ENCODE measurements at places on chromosomes 1 and 21. TPM values are rescaled to one million over a fixed set of nuclear protein-coding genes. Genes with fewer than 3 reads are reported as not detected.

- peaks cover 11% of the 10 kb centered on the region for H3K27me3 ChIP-seq
- H3K4me1 ChIP-seq, result peaks cover 15% of the 10 kb centered on the region
- H3K4me3 ChIP-seq, result peak overlapping the region; percentile 57
- H3K27ac ChIP-seq, result peak overlapping the region; percentile 89
- DNase-seq, result no peak
Measured at GRCh38 chr1:1000357-1001056, 610 bp upstream of the HES4 start.

GRCh38 chr1:14625996-14626395 is 27.5 kb downstream of the KAZN start:
- no peak overlapping the region for H3K27ac ChIP-seq
- no peaks in the 10 kb centered on the region for H3K27me3 ChIP-seq
- no peak for DNase-seq
- no peaks in the 10 kb centered on the region for H3K36me3 ChIP-seq

GRCh38 chr1:216614011-216614934 is 109.0 kb downstream of the ESRRG start:
- H3K36me3 ChIP-seq, result no peaks in the 10 kb centered on the region
- no peak overlapping the region for H3K4me3 ChIP-seq

GRCh38 chr1:41698916-41699860 is 214.7 kb upstream of the EDN2 start:
- no peaks in the 10 kb centered on the region for H3K27me3 ChIP-seq
- H3K4me3 ChIP-seq, result no peak overlapping the region
- no peaks in the 10 kb centered on the region for H3K36me3 ChIP-seq
- H3K27ac ChIP-seq, result no peak overlapping the region
- H3K4me1 ChIP-seq, result no peaks in the 10 kb centered on the region

Gene DNAH14
- total RNA-seq, result 0.15 TPM

Gene LRIF1
- 11.7 TPM for total RNA-seq

Gene S100A3
- not detected for total RNA-seq

Gene TMEM79
- total RNA-seq, result 0.20 TPM

Data from gastrocnemius medialis (tissue), 4 donors.